ENCODE measurements at places on chromosomes 16 and 17. TPM values are rescaled to one million over a fixed set of nuclear protein-coding genes. Genes with fewer than 3 reads are reported as not detected.

- peak overlapping the region; percentile 28 for H3K27ac ChIP-seq
- no peaks in the 10 kb centered on the region for H3K36me3 ChIP-seq
- H3K4me3 ChIP-seq: no peak overlapping the region
These were observed 8.9 kb upstream of the SEC14L1 start for GRCh38 chr17:77131904-77132303.

DNA sequence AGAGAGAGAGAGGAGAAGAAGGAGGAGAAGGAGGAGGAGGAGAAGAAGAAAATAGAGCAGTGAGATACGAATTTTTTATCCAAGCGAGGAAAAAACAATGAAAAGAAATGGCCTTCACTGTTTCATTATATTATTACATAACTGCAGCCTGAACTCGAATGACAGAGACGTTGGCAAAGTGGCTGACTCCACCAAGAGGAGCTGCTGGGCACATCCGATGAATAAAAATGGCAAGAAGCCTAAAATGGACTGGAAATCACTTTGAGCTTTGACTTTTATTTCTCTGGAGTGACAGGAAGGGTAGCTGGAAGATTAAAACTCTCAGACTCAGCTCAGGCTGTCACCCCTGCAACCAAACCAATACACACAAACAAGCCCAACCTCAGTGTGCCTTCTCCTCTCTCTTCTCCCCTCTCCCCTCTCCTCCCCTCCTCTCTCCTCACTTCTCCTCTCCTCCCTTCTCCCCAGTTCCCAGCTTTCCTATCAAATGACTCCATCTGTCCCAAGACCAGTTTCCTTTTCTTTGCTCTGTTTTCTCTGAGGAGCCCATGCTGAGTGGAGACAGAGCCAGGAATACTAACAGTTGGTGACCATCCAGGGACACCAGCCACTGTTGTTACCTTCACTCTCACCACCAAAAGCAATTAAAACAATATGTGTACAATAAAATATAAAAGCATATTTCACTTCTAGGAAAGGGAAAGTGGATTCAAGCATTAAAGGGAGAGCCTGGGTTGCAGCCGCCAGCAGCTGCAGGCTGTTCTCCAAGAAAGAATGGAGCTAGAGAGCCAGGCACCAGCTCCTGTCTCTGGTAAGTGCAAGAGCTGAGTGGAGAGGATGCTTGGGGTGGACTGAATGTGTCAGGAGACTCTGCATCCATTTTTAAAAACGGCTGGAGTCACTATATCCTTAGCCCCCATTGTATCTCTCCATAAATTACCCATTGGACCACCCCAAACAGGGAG, 51.2 kb downstream of the SOX9 start:
- H3K36me3 ChIP-seq: no peaks in the 10 kb centered on the region
- peak; percentile 19 for DNase-seq
- no peaks in the 10 kb centered on the region for H3K27me3 ChIP-seq
- no peaks in the 10 kb centered on the region for H3K4me1 ChIP-seq

DNA sequence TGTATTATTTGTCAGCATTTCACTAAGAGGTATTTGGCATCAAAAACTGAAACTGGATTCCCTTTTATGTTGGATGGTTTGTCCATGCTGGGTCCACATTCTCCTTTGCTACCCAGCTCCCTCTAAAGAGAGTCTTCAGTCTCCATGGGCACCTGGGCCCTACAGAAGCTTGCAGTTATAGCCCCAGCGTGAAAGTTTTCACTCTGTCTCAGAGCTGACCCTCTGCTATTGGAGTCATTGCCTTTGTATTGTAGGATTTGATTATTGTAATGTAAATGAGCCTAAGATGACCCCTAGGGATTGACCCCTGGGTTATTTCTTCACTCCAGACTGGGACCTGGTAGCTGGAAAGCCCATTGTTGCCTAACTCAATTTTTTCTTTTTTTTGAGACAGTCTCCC, 1026.5 kb upstream of the EEF2KMT start:
- no peak overlapping the region for H3K4me3 ChIP-seq
- no peaks in the 10 kb centered on the region for H3K36me3 ChIP-seq

GRCh38 chr16:81499576-81500380, 55.2 kb downstream of the CMIP start:
- H3K27me3 ChIP-seq: no peaks in the 10 kb centered on the region
- DNase-seq: no peak
- H3K36me3 ChIP-seq: no peaks in the 10 kb centered on the region
- H3K27ac ChIP-seq: no peak overlapping the region
- H3K4me1 ChIP-seq: no peaks in the 10 kb centered on the region

DNA sequence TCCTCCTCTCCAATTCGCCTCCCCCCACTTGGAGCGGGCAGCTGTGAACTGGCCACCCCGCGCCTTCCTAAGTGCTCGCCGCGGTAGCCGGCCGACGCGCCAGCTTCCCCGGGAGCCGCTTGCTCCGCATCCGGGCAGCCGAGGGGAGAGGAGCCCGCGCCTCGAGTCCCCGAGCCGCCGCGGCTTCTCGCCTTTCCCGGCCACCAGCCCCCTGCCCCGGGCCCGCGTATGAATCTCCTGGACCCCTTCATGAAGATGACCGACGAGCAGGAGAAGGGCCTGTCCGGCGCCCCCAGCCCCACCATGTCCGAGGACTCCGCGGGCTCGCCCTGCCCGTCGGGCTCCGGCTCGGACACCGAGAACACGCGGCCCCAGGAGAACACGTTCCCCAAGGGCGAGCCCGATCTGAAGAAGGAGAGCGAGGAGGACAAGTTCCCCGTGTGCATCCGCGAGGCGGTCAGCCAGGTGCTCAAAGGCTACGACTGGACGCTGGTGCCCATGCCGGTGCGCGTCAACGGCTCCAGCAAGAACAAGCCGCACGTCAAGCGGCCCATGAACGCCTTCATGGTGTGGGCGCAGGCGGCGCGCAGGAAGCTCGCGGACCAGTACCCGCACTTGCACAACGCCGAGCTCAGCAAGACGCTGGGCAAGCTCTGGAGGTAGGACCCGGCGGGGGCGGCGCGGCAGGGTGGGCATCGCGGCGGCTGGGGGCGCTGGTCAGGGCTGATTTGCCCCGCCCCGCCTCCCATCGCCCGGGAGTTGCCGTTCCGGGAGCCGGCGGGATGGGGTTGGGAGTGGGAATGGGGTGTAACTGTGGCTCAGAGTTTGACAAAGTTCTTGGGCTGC, 567 bp downstream of the SOX9 start:
- peaks cover 5% of the 10 kb centered on the region for H3K4me1 ChIP-seq
- H3K36me3 ChIP-seq: peaks cover 10% of the 10 kb centered on the region
- peak overlapping the region; percentile 50 for H3K4me3 ChIP-seq
- peaks cover 12% of the 10 kb centered on the region for H3K27me3 ChIP-seq
- DNase-seq: peak; percentile 69

DNA sequence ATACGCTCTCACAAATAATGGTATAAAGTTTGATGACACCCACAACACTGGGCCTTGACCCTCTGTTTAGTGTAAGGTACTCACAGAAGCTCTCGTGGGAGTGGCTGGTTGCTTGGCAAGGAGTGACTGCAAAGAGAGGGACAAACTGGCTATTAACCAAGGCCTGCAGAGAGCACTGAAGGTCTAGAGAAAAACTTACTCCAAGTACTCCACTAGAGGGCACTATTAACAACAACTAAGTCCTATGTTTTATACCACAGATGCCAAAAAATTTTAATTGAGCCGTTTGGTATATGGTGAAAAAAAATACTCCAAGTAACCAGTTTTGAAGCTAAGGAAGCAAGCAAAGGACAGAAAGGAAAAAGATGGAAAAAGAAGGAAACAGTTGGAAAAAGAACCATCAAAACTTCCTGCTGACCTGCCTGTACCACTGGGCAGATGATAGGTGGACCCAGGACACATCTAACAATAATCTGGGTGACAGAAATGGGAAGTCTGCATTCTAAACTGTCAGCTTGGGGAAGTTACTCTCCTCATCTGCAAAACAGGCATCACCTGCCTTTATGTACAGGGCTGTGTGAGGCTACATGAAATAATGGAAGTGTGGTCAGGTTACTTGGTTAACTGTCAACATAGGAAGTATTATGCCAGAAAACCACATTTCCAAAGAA, 23.2 kb downstream of the DYNC1LI2 start:
- H3K4me1 ChIP-seq: no peaks in the 10 kb centered on the region
- no peak overlapping the region for H3K27ac ChIP-seq
- H3K27me3 ChIP-seq: no peaks in the 10 kb centered on the region

GRCh38 chr16:85162478-85163277, 50.4 kb upstream of the CIBAR2 start:
- H3K4me1 ChIP-seq: peaks cover 22% of the 10 kb centered on the region
- H3K27ac ChIP-seq: no peak overlapping the region
- peak; percentile 81 for DNase-seq
- H3K4me3 ChIP-seq: no peak overlapping the region
- H3K27me3 ChIP-seq: no peaks in the 10 kb centered on the region
- H3K36me3 ChIP-seq: no peaks in the 10 kb centered on the region

Gene NAE1
- 64.4 TPM for total RNA-seq

Gene IL17C
- total RNA-seq: not detected

Gene DLX3
- total RNA-seq: 1.3 TPM

Gene CYBA
- 404 TPM for total RNA-seq

Gene CFAP97D1
- total RNA-seq: 0.06 TPM

Gene RSKR
- 14.3 TPM for total RNA-seq

Gene G6PC1
- not detected for total RNA-seq

Gene ZKSCAN2
- 5.4 TPM for total RNA-seq
